ENCODE measurements at places on chromosomes 3 and 15. TPM values are rescaled to one million over a fixed set of nuclear protein-coding genes. Genes with fewer than 3 reads are reported as not detected.

GRCh38 chr3:176359211-176359610 lies 838.1 kb downstream of the TBL1XR1 start:
- DNase-seq, result no peak

Gene MKRN2OS
- polyA plus RNA-seq, result 3.2 TPM

Gene UTS2B
- not detected for polyA plus RNA-seq

Gene TMEM207
- polyA plus RNA-seq, result not detected

DNA sequence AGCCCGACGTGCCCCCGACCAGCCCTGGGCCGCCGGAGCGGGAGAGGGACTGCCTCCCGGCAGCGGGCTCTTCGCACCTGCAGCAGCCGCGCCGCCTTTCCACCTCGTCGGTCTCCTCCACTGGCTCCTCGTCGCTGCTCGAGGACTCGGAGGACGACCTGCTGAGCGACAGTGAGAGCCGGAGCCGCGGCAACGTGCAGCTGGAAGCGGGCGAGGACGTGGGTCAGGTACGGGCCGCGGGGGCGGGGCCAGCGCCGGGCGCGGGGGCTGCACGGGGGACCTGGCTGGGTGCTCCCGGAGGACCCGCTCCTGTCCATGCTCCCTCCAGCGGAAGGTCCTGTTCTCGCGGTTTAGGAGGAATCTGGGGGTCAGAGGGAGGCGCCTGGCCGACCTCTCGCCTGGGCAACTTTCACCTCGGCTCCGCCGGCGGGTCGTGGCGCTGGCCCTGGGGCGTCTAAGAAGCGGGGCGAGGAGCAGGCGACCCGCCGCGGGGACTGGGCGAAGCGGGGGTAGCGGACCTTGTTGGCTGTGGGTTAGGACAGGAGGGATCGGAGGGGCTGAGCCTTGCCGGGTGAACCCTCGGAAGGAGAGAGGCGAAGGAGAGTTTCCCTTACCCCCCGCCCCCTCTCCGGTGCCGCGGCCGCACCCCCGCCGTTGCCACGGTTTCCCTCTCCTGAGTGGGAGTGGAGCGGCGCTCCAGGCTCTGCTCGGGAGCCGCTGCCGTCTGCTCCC lies 682 bp downstream of the ITPKA start:
- no peak for DNase-seq

GRCh38 chr3:100020876-100021644 lies 93.2 kb downstream of the FILIP1L start:
- DNase-seq, result no peak

GRCh38 chr3:195104340-195104739 lies 166.6 kb downstream of the XXYLT1 start:
- DNase-seq, result no peak

- no peak for DNase-seq
Measured at GRCh38 chr3:113507501-113508067, 7.4 kb downstream of the SPICE1 start.

DNA sequence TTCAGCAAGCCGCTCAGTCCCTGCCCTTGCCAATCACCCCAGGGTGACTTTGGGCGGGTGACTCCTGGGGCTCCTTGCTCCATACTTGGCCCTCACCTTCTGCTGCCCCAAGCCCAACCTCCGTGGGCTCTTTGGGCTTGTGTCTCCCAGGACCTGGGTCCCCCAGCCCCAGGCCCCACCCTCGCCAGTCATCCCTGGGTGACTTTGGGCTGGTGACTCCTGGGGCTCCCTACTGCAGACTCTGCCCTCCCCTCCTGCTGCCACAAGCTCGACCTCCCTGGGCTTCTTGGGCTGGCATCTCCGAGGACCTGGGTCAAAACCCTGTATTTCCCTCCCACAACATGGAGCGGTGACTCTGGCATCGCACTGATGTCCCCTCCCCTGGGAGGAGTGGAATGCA lies 151.5 kb downstream of the GOLGA6L4 start:
- DNase-seq, result no peak

Gene ZBBX
- polyA plus RNA-seq, result 0.26 TPM

DNA sequence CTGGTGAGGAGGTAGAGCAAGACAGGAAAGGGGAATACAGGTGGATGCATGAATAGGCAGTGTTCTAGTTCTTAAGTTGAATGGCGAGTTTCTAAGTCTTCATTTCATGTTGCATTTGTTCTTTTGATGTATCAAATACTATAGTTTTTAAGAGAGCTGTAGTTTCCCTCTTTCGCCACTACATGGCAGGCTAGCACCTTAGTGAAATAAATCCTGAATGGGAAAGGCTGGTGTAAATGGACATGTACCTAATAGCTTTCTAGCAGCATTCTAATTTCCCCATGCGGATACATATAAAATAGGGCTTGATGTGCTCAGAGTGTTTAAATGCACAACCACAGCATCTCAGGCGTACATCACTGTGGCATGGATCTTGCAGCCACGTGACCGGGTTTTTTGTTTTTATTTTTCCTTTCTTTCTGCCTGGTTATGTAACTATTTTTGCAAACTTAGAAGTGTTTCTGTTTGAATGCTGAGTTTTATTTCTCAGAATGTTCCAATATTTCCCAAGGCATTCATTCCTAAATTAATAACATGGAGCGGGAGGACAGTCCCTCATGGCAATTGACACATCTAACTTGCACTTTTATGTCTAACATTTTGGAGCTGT lies 23.5 kb upstream of the CLN6 start:
- no peak for DNase-seq

Gene PRSS50
- 0.87 TPM for polyA plus RNA-seq

Gene TEX264
- polyA plus RNA-seq, result 59.3 TPM

- no peak for DNase-seq
Measured at GRCh38 chr3:32459450-32459849, 43.2 kb downstream of the CMTM6 start.

Gene RARRES1
- polyA plus RNA-seq, result 5.2 TPM

- no peak for DNase-seq
Measured at GRCh38 chr15:85828126-85828525, 33.4 kb upstream of the KLHL25 start.

- DNase-seq, result peak; percentile 50
Measured at GRCh38 chr3:185733980-185734724, 90.7 kb downstream of the IGF2BP2 start.

Gene GNAT1
- not detected for polyA plus RNA-seq

GRCh38 chr3:143000528-143000927 lies 842 bp upstream of the U2SURP start:
- no peak for DNase-seq

Gene DUOXA2
- polyA plus RNA-seq, result 0.16 TPM

DNA sequence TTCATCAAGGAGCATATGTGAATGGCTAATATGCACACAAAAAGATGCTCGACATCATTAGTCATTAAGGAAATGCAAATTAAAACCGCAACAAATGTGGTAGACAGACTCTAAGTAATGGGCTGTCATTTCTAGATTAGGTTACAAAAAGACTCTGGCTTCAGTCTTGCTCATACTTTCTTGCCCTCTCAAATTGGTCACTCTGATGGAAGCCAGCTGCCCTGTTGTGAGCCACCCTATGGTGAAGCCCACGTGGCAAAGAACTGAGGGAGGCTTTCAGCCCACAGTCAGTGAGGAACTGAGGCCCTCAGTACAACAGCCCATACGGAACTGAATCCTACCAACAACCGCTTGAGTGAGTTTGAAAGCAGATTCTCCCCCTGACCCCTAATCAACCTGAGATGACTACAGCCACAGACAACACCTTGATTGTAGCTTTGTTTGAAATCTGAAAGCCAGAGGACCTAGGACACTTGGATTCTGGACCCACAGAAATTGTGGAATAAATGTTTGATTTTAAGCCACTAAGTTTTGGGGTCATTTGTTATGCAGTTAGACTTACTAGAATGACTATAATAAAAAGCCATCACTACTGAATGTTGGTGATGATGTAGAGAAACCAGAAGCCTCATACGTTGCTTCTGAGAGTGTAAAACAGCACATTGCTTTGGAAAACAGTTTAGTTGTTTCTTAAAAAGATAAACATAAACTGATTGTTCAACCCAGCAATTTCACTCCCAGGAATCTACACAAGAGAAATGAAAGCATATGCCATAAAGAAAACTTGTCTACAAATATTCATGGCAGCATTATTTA lies 45.7 kb downstream of the EHHADH start:
- DNase-seq, result no peak

DNA sequence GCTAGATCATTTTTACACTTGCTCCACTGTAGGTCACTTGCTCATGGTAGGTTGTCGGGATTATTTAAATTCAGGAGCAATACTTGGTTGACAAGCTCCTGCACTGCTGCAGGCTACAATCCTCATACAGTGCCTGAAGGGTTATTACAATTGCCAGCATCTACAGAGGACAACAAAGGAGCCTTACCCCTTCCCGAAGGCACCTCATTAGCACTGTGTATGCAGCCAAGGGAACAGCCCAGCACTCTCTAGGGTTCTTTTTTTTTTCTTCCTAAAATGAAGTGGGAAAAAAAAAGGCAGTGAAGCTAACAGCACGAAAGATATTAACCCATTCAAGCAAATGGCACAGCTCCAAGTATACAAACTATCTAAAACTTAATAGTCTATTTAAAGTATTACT lies 142.7 kb downstream of the ULK4 start:
- no peak for DNase-seq

DNA sequence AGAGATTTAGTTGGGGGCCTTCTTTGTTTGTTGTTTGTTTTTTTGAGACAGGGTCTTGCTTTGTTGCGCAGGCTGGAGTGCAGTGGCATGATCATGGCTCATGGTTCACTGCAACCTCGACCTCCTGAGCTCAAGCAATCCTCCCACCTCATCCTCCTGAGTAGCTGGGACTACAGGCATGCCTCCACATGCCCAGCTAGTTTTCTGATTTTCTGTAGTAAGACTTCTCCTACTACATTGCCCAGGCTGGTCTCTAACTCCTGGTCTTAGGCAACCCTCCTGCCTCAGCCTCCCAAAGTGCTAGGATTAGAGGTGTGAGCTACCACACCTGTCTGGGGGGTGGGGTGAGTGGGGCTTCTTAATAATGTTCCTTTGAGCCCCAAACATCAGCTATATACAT lies 148.3 kb upstream of the ADAMTS9 start:
- DNase-seq, result no peak

- no peak for DNase-seq
Measured at GRCh38 chr15:70264014-70264582, 166.4 kb upstream of the TLE3 start.

DNA sequence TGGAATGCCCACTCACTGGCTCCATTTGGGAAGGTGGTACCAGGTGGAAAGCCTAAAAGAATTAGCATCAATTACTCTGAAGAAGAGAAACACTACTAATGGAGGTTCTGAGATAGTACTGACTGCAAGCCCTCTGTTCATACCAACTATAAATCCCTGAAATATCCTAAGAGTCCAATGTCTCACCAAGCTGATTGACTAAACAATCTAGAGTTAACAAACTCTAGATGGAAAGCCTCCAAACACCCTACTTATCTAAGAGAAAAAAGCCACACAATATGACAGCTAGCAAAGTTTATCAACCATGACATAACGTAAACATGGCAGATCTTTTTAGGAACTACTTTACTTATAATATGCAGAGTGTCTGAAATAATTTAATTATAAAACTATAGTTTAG lies 59.2 kb downstream of the GPR176 start:
- no peak for DNase-seq

Gene GPR62
- not detected for polyA plus RNA-seq

Gene CHRNA5
- 0.80 TPM for polyA plus RNA-seq

Gene IMPG2
- 0.14 TPM for polyA plus RNA-seq

DNA sequence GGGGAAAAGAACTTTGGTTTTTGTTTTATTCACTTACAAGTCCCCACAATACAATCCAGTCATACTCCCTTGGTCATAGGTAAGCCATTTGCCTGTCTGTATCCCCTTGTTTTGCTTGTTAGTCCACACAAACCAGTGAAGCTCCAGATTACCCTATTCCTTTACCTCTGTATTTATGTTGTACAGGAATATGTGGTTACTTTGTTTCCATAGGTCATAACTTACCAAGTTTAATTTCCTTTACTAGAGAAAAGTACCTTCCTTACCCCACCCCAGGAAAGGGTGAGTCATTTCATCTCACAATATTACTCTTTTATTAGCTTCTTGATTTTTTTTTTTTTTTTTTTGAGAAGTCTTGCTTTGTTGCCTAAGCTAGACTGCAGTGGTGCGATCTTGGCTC lies 113.4 kb upstream of the LRRFIP2 start:
- DNase-seq, result no peak

Gene SLC9C1
- not detected for polyA plus RNA-seq

- no peak for DNase-seq
Measured at GRCh38 chr3:141878817-141879216, 2.4 kb downstream of the ATP1B3 start.

- no peak for DNase-seq
Measured at GRCh38 chr15:57780471-57780870, 74.0 kb downstream of the POLR2M start.

GRCh38 chr3:11514191-11514821 lies 129.4 kb downstream of the VGLL4 start:
- DNase-seq, result no peak

DNA sequence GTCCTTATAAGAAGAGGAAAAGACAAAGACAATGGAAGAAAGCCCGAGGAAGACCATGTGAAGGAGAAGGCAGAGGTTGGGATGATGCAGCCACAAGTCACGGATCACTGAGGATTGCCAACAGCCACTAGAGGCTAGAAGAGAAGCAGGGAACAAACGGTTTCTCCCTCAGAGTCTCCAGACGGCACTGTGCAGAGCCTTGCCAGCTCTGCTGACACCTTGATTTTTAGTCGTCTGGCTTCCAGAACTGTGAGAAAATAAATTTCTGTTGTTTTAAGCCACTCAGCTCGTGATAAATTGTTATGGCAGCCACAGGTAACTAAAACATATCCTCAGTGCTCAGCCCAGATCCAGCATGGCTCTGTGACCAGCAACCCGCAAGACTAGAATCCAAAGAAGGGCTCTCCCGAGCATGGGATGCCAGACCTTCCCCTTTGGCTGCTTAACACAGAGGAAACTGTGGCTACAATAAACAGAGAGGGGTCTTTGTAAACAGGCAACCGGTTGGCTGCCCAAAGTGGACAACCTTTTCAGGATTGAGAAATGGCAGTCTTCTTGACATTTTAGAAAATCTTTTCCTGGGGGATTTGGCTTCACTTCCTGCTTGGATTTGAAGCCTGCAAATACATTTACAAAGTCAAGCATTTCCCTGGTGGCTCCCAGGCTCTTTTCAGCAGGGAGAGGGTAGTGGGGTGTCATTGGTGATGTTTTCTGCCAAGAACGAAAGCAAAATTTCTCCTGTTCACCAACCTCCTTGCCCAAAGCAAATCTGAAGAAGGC lies 88.7 kb upstream of the ADPGK start:
- DNase-seq, result no peak

Gene IFT122
- 19.8 TPM for polyA plus RNA-seq

DNA sequence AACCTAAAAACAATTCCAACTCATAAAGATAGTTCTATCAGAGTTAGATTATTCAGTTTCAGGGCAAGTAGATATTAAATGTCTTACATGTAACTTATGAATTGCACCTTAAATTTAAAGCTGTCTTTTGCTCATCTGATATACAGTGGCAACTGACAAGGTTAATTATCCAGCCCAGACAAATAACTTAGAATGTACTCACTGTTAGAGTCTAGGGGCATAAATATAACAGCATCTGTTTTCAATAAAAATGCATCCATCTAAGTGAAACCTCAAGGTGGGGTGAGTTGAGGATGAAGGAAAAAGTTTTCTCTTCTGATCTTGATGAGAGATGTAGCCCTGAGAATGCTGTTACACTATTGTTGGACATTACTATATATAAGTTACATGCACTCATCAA lies 112.6 kb downstream of the FBN1 start:
- no peak for DNase-seq

- DNase-seq, result no peak
Measured at GRCh38 chr3:118868051-118868450, 166.6 kb downstream of the IGSF11 start.
